ENCODE measurements at places on chromosomes 2 and 18. TPM values are rescaled to one million over a fixed set of nuclear protein-coding genes. Genes with fewer than 3 reads are reported as not detected.

- no peak for DNase-seq
These were observed 204.2 kb downstream of the TMEM247 start for GRCh38 chr2:46683541-46683940.

DNA sequence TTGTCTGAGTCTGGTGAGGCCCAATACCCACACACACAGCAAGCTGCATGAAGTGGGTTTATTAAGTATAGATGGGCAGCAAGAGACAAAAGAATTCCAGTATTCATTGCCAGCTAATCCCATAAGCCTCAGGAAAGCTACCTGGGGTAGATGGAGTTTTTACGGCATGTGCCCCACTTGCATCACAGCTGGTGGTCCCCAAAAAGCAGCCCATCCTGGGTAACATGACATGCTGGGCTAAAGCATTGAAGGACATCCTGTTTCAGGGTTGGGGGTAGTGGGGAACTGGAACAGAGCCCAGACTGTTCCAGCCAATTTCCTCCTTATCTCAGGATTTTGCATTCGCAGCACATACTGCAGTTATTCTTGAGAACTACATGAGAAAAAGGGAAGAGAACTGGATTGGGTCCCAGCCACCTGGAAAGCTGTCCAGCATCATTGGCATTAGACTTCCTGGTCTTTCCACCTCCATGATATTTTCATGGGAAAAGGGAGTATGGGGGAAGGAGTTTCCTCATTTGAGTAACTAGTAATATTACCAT lies 240.1 kb upstream of the MMADHC start:
- no peak for DNase-seq

DNA sequence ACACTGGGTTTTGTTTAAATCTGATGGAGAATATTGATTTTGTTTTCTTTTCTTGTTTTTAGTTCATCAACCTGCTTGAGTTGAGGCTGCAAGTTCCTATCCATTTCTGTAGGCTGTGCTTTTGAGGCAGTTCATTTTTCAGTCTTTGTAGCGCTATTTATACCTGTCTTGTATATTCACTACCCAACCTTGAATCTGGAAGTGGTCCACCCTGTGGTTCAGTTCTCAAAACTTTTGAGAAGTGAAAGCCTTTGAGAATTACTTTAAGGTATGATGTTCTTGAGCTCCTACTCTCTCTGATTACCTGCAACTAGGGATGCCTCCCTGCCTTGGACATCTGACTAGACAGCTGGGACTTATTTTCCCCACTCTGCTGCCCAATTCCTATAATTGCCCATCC lies 53.5 kb upstream of the KCNE4 start:
- DNase-seq, result no peak

DNA sequence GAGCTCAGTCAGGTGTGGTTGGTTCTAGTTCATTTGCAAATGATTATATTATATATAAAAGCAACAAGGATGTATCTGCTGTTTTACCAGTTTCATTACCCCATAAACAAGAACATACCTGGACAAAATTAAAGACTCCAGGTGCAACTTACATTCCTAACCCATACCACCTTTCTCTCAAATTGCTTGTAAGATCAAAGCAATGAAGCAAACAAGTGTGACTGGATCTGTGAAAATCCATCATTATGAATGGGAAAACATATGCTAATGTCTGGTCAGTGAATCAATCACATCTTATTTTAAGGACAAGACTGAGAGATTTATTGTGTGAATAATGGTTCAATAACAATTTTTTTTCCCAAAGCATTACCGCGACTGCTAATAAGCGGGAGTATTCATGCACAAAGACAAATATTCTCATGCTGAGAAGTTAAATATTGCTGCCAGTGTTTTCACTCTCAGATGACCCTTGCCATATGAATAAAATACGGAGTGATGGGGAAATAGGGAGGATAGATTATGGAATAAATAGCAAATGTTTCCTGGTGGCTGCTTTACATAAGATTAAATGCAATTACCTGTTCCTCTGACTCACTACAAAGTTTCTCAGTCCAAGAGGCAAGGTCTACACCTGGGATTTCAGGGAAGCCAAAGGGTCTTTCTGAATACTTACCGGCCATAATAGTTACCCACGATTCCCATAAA lies 59.3 kb downstream of the WDR75 start:
- DNase-seq, result no peak

GRCh38 chr2:36453652-36454051 lies 98.1 kb downstream of the CRIM1 start:
- DNase-seq, result no peak

ALLC gene
- not detected for total RNA-seq

TSN gene
- total RNA-seq, result 58.1 TPM

- no peak for DNase-seq
These were observed 14.0 kb downstream of the TMEM127 start for GRCh38 chr2:96251721-96252292.

PCARE gene
- total RNA-seq, result not detected

- no peak for DNase-seq
These were observed 540.6 kb downstream of the STK39 start for GRCh38 chr2:167706800-167707199.

DNA sequence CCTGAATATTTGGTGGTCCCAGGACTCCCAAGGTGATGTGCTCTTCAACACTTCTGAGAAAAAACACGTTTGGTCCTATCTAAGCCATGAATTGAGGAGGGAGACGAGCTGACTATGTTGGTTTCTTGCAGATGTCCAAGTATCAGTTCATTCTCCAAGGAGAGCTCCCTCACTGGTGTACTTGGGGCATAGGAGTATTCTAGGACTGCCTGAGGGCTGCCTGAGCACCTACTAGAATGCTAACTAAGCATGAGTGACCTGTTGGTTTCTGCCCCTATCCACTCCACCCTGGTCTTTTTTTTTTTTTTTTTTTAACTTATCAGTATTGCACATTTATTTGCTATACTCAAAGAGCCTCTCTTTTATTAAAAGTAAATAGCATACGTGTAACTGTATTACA lies 200.5 kb upstream of the FANCL start:
- DNase-seq, result no peak

METTL21A gene
- total RNA-seq, result 16.7 TPM

TSPYL6 gene
- not detected for total RNA-seq

MERTK gene
- total RNA-seq, result 0.30 TPM

SGPP2 gene
- total RNA-seq, result 2.2 TPM

SCYGR4 gene
- not detected for total RNA-seq

SLC4A5 gene
- total RNA-seq, result 14.9 TPM

DOK6 gene
- total RNA-seq, result 0.03 TPM

DNA sequence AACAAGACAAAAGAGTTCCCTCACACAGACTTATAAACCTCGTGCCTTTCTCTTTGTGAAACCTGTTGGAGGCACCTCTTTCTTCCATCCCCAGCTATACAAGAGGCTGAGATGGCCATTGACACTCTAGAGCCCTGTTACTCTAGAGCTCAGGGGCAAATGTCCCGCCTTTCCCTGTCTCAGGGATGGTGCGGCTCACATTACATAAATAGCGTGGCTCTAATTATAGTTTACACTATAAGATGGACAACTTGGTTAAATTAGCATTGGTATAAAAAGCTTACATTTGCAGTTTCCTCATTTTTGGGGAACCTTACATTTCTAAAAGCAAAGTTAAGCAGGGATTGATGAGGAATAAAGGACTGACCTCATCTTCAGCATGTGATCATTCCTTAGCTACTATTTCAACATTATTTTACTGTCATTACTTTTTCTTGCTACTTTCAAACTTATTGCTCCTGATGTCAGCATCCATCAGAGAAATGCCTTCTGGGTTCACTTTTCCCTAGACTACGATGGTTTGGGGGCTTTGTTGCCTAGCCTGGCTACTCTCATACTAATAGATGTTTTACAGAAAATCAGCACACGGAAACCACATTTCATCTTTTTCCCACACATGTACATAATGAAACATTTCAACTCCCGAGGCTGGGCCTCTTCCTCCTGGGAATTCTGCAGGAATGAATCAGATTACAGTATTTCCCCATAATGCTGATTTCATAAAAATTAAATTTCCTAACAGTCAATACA lies 40.4 kb downstream of the FTCDNL1 start:
- DNase-seq, result no peak

NPHP1 gene
- total RNA-seq, result 1.1 TPM

DNA sequence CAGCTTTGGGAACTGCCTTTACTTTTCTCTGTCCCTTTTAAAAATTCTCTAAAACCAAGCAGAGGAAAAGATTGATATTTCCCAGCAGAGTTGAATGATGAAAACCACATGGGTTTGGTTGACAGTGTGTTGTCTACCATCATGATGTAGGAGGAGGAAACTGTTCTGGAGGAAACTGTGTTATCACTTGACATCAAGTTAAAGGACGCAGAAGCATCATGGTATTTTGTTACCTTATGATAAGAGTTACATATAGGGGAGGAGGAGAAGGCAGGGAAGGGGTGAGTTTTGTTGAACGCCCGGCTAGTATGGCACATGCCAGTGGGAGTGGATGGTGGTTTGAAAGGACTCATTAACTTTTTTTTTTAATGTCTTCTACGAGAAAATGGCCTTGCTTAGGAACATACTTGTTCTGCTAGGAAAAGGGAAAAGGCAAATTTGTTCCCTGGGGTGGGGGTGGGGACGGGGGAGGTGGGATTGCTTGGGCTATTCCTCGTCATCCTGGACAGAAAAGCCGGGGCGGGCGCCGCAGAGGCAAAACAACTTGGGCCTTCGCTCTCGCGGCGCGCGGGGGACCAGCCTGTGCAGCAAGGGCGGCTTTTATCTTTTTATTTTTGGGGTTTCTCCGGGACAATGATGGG lies 766 bp downstream of the TMEM17 start:
- DNase-seq, result no peak

- DNase-seq, result no peak
These were observed 134.1 kb downstream of the FMNL2 start for GRCh38 chr2:152468899-152469692.

GRCh38 chr2:100352521-100352920 lies 30.2 kb upstream of the LONRF2 start:
- no peak for DNase-seq

- DNase-seq, result no peak
These were observed 373.5 kb downstream of the EN1 start for GRCh38 chr2:118473846-118474540.

- no peak for DNase-seq
These were observed 124.9 kb downstream of the B3GNT2 start for GRCh38 chr2:62320657-62321357.

- no peak for DNase-seq
These were observed 242.1 kb upstream of the RGPD4 start for GRCh38 chr2:107584577-107584976.

ESPNL gene
- total RNA-seq, result 0.25 TPM

GRCh38 chr2:42099438-42100173 lies 51.8 kb downstream of the PKDCC start:
- DNase-seq, result no peak

DNA sequence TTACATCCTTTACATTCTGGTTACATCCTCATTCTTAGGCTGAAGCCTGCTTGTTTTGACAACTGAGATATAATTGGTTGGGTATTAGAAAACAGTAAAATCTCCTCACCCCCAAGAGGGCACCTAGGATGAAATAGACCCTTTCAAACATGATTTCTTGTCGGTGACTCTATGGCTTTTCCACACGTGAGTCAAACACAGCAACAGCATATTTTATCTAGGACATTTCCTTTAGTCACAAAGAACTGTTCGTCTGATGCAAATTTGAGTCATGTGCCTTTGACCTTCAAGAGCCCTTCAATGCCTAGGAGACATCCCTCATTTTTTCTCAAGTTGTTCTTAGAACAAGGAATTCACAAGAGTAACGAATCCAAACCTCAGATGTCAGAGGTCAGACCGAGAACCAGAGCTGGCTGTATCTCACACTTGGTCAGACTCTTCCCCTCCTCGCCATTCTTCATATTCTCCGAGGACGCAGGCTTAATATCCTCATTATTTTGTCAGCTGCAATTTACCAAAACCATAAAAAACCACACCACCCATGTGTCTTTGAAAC lies 60.5 kb upstream of the ALKAL2 start:
- DNase-seq, result no peak

DNA sequence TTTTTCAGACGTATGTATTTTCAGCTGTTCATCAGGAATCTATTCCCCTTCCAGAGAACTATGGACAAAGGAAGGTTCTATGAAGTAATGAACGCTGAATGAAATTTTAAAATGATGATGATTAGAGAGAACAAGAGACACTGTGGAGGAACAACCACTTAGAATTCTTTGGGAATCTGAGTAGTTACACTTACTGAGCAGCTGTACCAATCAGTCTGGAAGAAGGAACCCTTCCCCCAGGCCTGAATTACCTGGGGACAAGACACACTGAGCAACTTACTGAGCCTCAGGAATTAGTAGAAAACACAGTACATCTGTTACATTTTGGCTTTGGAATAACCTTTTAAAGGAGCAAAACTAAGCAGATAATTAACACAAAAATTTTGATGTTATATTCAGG lies 1.9 kb downstream of the MSTN start:
- no peak for DNase-seq

DNA sequence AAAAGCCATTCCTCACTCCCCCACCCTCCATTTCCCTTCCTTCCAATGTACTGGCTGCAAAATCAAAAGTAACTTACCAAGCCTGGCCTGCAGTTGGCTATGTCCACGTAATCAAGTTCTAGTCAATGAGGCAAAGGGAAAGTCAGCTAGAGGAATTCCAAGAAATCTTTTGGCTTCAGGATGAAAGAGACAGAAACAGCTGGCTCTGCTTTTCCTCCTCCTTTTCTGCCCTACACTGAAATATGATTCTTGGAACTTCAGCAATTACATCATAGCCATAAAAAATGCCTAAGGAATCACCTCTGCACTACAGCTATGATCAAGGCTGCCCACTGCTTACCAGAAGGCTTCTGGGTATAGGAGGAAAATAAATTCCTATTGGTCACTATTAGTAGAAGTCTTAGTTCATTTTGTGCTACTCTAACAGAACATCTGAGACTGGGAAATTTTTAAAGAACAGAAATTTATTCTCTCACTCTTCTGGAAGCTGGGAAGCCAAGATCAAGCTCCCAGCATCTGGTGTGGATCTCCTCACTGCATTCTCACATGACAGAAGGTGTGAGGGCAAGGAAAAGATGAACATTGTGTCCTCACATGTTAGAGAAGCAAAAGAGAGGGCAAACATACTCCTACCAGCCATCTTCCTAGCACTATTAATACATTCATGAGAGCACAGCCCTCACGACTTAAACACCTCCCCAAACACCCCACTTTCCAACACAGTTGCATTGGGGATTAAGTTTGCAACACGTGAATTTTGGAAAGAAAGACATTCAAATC lies 219.9 kb downstream of the TMX3 start:
- no peak for DNase-seq

- no peak for DNase-seq
These were observed 63.3 kb upstream of the STK17B start for GRCh38 chr2:196234672-196235071.

MYCN gene
- 1.3 TPM for total RNA-seq

- no peak for DNase-seq
These were observed 43.6 kb downstream of the EFEMP1 start for GRCh38 chr2:55879976-55880375.

NGEF gene
- not detected for total RNA-seq

All from T-cell (primary cell).